Islet precursor cell (in vitro differentiated cells): ENCODE measurements at places on chromosomes 7 and 10.

DNA sequence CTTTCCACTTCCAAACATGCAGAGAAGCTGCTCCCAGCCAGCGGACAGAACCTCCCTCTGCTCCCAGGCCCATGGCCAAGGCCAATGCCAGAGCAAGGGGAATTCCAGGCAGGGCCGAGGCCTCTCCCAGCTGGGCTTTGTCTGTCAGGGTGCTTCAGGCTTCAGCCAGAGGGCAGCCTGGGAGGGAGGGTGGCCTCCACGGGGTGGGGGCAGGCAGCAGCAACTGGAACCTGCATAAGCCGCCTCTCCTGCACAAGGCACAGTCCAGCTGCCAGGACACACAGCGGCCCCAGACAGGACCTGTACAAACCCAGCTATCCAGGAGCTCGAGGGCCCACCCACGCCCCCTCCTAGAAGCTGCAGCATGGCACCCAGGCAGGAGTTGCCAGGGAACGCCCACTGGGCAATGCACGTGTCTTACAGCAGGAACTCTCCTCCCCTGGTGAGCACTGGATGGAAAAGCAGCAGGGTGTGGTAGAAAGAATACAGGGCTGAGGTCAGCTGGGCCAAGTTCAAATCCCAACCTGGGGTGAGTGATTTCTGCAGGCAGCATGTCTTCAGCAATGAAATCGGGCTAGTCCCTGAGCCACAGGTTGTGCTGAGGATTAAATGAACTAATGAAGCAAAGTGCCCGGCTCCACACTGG, 7.6 kb downstream of the FAM53B start:
- DNase-seq = no peak

DNA sequence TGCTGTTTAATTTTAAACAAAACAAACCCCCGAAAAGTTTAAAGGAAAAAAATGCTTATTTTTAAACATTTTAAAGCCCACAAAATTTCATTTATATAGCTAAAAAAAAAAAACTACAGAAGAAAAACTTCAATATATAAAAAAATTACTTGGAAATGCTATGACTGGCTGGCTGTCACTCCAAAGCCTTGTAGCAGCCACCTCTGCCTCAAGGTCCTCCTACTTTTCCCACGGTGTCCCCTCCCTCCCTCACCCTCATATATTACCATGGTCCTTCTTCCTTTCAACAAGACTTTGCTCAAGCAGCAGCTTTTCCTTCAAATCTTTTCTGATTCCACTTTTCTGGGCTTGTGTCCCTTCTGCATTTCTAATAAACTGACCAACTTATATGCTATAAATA, 122.0 kb downstream of the TPK1 start:
- no peak for DNase-seq

- DNase-seq = no peak
These were observed 50.8 kb downstream of the NEBL start for GRCh38 chr10:20846263-20846662.

GRCh38 chr10:48447356-48448215, 141.1 kb downstream of the MAPK8 start:
- no peak for DNase-seq

DNA sequence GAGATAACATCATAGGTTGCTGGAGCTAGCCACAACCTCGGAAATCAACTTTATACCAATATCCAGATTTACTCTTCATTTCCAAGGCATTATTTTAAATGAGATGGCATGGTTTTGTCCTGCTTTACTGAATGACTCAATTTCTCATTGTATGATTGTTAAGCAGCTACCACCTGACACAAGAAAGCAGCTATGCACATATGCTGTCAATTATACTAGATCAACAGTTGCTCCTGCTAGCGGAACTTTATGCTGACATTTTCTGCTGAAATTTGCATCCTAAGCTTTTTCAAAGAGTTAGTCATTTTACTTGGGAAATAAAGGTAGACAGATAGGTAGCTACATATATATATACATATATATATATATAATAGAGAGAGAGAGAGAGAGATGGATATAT, 8.9 kb upstream of the CH25H start:
- no peak for DNase-seq

DNA sequence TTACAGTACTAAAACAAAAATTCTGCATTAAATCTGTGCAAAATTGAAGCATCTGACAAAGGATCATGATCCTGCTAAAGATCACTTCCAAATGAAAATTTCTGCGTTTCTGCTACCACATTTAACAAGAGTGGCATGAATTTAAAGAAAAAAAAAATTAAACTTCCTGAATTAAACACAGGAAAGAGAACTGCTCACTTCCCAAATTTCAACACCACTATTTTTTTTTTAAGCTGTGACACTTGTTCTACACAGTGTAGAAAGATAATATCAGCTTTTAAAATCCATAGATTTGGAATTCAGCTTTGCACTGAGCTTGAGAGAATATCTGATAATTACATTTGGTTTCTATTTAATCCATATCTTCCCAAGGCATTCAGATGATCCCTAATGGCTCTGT, 73.6 kb downstream of the EPC1 start:
- DNase-seq = no peak

GRCh38 chr7:89049043-89049442, 253.5 kb upstream of the TEX47 start:
- no peak for DNase-seq

- DNase-seq = no peak
These were observed 62.0 kb downstream of the ENTPD1 start for GRCh38 chr10:95818010-95818409.

DNA sequence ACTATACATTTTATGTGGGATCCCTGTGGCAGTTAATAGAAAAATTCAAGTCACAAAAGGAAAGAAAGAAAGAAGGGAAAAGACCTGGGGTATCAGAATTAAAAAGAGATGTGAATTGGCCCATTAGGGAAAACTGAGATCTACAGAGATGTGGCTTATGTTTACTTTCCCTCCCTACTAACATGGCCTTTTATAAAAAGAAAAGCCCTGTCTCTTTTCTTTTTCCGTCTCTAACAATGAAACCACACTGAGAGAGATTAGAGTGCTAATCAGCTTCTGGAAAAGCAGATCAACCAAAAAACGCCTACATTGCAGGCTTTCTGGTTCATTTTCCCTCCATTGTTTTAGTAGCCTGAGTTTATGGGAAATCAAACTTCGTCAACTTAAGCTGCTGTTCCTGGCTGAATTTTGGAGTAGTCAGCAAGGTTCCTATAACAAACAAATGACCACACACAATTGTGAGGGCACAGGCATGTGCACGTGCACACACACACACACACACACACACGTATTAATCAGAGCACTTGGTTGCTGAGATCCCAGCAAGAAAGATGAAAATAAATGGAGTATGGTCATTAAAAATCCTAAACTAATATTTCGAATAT, 235.1 kb downstream of the SORCS1 start:
- no peak for DNase-seq

- DNase-seq = peak; percentile 50
These were observed 69.9 kb downstream of the INPP5A start for GRCh38 chr10:132607491-132607890.

DNA sequence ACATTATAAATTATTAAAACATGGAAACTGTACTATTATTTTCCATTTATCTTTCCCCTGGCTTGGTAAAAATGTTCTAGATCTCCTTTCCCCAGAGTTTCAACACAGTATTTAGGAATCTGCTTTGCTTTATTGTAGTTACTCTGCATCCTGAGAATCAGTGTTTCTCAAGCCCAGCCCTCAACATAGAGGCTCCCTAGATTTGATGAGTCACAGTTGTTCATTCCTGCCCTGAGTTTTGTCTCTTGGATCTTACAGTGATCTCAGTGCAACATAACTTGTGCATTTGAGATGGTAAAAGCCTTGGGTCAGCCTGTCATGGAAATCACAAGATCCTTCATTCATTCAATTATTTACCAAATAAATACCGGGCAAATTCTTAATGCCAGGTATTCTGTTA, 63.0 kb downstream of the VAX1 start:
- DNase-seq = no peak

GRCh38 chr10:99870123-99870730, 87.8 kb downstream of the ABCC2 start:
- no peak for DNase-seq

DNA sequence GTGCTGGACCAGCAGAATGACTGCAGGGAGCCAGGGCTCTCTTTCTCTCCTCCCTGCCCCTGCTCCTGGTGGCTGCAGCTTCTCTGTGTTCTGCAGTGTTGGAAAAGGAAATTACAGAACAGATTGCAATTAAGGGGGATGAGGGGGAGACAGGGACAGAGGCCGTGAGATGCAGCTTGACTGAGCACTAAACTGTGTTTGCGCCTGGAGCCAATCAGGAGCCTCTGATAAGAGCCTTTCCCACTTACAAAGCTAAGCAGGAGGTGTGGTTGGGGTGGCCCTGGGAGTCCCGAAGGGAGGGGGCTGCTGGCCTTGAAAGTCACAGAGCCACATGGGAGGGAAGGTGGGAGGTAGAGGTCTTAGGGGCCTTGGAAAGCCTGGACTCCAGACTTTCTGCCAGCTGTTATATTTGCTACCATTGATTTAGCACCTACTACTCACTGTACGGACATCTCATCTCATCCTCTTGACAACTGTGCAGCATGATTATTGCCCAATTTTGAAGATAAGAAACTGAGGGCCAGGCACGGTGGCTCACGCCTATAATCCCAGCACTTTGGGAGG, 26.7 kb downstream of the TRIM8 start:
- DNase-seq = no peak

- no peak for DNase-seq
These were observed 84.5 kb downstream of the CUX1 start for GRCh38 chr7:101901661-101902491.

- DNase-seq = no peak
These were observed 77.6 kb upstream of the IMMP2L start for GRCh38 chr7:111639934-111640333.

GRCh38 chr7:97179454-97180104, 62.1 kb downstream of the SDHAF3 start:
- peak; percentile 65 for DNase-seq

DNA sequence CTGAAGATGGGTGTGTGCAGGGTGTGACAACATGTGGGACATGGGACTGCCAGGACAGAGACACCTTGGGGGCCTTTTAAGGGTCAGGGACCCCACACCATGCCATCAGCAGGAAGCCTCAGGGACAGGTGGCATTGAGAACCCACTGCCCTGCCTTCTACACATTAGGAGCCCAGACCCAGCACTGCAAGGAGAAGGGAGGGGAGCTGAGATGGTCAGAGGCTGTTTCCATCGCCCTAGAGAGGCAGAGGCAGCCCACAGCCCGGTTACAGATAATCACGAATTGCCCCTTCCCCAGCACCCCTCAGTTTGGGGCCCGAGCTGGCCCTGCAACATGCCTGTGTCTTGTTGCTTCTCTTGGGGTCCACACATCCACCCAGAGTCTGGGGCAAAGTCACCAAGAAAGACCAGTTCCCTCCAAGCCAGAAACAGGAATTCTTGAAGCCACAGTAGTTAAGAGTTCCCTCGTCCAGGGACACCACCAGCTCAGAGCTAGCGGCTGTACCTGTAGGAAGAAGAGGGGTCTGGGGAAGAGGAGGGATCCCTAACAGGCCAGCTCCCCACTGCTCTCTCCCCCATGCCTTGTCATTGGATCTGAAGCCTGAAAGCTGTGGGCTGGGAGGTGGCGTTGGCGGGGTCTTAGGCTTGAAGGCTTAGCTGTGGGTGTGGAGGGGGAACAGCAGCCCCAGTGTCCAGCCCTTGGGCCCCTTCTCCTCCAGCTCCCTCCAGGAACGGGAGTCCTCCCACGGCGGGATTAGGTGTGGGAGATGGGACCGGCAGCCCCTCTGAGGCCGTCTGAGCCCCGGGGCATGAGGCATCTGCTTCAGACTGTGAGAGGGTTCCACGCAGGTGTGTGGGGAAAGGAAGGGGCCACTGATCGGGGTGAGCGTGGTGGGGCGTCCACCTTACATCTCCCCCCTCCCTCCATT, 44.8 kb upstream of the ELFN1 start:
- peak; percentile 46 for DNase-seq

DNA sequence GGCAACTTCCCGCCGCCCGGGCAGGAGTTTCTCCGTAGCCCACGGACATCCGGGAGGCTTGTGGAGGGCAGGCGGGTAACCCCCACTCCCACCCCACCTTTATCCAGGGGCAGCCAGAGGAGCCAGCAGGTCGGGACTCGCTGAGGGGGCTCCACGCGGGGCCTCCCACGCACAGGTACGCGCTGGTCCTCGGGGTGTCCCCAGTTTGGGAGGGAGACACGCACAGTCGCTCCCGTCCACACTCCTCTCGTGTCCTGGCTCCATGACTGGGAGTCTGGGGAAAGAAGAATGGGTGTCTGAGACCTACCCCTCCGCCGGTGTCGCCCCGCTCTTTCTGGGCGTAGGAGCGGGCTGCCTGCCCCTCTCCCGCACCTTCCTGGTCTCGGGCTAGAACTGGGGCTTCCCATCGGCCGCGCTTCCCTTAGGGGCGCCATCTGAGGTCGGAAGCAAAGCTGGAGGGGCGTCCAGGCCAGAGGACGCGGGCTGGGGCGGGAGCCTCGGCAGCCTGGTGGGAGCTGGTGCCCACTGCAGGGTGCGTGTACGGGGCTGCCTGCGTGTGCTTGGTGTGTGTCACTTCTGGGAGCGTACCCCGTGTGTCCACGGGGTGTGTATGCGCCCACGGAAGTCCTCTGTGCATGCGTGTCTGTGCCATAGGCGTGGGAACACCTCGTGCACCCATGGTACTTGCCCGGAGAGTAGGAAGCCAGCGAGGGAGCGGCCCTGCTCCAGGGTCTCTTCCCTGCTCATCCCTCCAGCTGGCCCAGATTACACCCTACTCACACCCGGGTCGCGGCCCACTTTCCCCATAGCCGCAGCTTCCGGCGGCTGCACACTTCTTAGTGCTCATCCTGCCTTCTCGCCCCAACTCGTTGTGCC, 73.0 kb upstream of the LEP start:
- DNase-seq = peak; percentile 54

DNA sequence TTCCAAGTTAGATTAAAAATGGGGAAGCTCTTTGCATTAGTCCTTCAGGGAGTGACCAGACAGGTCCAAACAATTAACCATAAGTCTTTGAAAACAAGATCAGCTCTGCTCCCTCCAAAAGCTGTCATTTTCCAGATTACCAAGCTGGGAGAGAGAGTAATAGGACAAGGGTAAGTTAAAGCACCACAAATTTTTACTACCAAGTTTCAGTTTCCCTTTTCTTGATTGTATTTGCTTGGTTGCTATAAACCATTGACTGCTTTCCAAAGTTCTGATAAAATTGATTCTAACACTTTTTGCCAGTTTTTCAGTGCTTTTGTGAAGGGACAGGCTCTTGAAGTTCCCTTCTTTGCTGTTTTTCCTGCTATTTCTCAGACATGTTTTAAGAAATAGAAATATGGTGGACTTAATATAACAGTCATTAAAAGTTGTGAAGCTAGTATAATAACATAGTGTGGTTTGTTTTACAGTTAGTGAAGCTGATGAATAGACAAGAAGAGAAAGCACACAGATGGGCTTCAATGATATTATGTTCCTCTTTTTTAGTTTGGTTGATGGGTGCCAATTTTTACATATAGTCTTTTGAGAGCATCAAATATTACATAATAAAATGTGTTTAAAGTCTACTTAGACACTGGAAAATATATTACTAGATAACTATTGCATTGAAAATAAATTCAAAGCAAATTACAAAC, 40.0 kb upstream of the ZNF365 start:
- no peak for DNase-seq

GRCh38 chr10:34392641-34393170, 422.4 kb downstream of the PARD3 start:
- DNase-seq = no peak

- DNase-seq = no peak
These were observed 216.6 kb downstream of the TWIST1 start for GRCh38 chr7:18900803-18901202.
